Germinal center (tissue), 1 donor: ENCODE measurements at places on chromosomes 3 and 15.

DNA sequence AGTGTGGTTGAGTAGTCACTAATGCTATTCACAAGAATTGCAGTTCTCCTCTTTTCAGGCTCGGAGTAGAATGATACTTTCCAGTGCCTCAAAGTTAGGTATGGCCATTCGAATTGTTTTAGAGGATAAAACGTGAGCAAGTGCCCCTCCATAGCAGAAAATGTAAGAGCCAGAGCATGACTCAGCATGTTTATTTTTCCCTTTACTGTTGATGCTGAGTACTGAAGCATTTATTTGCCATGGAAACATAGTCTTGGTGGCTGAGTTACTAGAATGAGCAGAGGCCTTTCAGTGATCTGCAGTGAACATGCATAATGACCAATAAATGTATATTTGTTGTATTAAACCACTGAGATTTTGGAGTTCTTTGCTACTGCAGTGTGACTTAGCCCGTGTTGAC, 540.6 kb downstream of the NLGN1 start:
- no peak for DNase-seq

DNA sequence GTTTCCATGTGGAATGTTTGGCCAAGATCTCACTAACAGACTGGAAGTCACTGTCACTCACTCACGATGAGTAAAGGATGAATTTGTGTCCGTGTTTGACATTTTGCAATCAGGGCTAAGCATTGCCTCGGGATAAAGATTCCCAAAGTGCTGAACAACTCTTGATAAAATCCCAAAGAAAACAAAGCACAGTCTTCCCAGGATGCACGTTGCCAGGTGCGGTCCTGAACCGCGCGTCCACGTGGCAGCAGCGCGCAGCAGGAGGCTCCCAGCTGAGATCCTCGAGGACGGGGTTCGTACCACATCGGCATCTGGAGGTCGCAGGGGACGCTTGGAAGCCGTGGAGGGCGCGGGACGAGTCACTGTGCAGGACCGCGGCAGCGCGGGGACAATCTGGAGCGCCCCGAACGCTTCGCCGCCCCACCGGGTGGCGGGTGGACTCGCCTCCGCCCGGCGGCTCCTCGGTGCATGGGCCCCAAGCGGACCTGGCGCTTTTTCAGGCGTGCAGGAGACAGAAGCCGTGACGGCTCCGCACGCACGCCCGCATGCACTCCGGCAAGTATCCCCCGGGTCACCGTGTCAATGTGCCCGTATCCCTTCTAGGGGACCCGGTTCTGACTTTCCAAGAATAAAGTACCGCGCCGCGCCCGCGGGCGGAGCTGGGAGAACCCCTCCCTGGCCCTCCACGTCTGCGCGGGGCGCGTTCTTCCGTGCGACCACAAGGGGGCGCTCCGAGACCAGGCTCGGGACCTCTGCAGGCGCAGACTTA, 17.7 kb downstream of the CPN2 start:
- DNase-seq = peak; percentile 77

- DNase-seq = no peak
Measured at GRCh38 chr3:61954097-61954540, 392.7 kb downstream of the PTPRG start.

- no peak for DNase-seq
Measured at GRCh38 chr15:68578980-68579935, at the start of gene CORO2B. Gene CORO2B (plus strand): TSS chr15:68578993. CDS start chr15:68579263, 270 bp downstream.

DNA sequence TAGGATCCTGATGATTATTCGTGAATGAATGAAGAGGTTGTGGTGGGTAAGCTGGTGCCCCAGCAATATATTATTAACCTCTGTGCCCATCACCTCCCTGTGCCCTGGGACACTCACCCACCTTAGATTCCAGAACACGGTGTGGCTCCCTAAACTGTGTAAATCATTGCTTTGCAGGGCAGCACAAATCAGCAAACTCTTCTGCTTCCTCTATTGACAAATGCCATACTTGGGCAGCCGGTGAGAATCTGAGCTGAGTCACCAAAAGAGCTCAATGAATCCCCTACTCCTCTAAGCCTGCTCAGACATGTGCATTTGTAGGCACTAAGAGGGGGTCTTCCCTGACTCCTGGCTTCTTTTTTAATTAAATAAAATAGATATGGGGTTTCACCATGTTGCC, 15.7 kb downstream of the UQCC5 start:
- DNase-seq = no peak

DNA sequence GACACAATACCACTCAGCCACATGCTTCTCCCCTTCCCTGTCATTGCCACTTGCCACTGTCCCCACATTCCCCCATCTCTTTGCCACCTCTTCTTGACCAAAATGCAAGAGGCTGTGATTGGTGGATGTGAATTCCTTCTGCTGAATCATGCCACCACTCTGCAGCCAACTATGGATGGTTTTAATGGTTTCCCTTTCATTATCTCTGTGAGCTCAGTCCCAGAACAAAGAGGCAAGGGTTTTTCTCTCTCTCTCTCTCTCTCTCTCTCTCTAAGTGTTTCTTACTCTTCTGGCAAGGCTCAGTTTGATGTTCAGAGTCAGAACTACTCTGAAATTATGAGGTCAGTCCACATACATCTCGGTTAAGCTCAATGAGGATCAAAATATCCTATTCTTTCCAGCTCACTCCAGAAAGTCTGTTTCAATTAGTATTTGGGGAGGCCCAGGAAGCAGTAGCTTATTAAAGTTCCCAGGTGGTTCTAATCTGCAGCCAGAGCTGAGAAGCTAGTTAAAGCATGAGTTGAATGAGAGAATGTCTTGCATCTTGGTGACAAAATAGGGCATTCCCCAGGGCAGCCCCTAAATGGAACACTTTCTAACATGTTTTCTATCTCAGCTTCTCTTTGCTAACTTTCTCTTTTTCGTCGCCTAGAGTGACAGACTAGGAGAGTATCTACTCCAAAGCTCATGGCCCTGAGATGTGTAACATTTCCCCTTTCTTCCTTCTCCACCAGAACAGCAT, 8.5 kb upstream of the ILDR1 start:
- DNase-seq = no peak

DNA sequence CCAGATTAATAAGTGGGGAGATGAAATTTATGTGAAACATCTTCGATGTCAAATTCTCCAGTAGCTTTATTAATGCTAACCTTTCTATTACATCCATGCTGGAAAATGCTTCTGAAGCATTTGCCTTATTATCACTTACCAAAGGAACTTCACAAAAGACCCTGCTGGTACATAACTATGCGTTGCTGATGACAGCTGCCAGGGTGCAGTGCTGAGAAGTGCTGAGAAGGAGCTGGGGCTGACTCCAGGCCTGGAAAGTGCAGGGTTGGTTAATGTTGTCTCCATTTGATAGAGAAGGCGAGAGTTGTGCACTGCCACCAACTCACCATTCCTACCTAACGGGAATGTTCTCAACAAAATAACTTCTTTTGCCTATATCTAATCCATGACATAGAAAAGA, 736.0 kb upstream of the NR2F2 start:
- DNase-seq = no peak

DNA sequence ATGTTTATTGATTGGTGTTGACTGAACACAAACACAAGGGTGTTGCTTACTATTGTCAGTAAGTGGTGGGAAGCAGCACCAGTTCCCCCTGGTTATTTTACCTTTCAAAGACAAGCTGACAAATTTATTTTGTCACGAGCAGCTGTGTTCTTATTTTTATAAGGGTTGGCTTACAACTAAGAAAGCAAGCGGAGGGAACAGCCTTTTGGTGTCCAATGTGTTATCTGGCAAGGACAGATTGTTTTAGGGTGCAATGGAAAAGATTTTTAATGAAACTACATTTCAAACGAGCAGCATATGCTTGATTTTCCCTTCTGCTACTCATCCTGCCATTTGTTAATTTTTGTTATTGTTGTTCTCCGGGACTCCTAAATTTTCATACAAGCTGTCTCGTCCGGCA, 920.6 kb upstream of the CFAP20DC start:
- DNase-seq = no peak

- DNase-seq = no peak
Measured at GRCh38 chr15:58282060-58282708, 144.0 kb downstream of the AQP9 start.

DNA sequence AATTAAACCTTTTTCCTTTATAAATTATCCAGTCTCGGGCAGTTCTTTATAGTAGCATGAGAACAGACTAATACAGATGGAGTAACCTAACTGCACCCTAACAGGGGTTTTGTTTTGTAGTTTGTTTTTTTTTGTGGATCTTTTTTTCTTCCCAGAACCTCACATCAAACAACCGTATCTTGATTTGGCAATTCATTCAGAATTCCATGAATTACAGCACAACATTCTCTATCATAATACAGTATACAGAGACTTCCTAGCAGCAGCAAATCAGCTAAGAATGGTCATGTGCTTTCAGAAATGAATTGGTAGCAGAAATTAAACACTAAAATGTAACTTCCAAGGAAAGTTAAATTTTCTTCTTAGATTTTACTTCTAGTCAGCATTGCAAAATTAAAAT, 114.6 kb downstream of the TMCC1 start:
- no peak for DNase-seq

- DNase-seq = no peak
Measured at GRCh38 chr15:57158589-57158988, 217.7 kb upstream of the CGNL1 start.

GRCh38 chr3:185560676-185561075, 8.3 kb upstream of the LIPH start:
- no peak for DNase-seq

- DNase-seq = no peak
Measured at GRCh38 chr3:13497386-13497785, 17.3 kb downstream of the HDAC11 start.
